NCI-H1105 (cell line): ENCODE measurements at places on chromosomes 2 and 18.

GRCh38 chr18:59885579-59886163, 14.1 kb upstream of the PMAIP1 start:
- no peak for DNase-seq

DNA sequence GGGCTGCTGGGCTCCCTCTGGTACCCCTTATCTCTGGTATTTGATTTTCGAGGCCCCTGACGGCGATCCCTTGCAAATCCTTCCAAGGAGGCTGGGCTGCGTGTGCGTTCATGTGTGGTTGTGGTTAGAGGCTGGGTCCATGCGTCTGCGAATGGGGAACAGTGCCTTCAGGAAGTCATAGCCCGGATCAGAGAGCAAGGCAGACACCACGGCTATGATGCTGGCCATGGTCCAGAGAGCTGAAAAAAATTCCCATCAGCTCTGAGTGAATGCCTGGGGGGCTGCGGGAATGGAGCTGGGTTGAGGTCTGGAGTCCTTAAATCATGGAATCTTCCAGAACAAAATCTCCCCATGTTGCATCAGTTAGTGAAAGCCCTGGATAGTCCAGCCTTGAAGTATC, 145.5 kb downstream of the ACKR3 start:
- DNase-seq: no peak

DNA sequence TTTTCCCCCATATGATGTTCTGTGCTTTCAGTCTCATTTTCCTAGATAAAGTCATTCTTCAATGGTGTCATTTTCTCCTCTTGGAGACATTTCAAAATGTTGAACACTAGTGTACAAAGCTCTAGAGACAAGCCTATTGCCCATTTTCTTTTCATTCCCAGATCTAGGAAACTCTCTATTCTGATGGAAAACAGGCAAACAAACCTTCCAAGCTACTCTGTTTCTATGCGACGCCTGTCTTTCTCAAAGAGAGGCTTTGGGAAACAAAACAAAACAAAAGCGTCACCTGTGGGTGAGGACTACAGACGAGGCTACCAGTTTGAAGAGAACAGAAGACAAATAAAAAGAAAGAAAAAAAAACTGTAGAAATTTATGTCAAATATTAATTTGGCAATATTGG, 311.0 kb downstream of the CBLN2 start:
- no peak for DNase-seq

DNA sequence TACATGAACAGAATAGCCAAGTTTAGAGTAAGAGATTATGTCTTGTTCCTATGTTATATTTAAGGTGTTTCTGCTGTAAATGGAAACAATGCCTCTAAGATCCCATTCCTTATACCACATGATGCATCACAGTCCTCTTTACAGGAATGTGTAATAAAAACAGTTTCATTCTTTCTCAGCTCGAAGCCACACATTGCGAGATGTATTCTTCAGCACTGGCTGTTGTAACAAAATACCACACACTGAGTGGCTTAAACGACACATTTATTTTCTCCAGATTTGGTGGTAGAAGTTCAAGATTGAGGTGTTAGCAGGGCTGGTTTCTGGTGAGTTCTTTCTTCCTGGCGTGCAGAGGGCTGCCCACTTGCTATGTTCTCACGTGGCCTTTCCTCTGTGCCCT, 246.2 kb downstream of the SOCS6 start:
- no peak for DNase-seq

DNA sequence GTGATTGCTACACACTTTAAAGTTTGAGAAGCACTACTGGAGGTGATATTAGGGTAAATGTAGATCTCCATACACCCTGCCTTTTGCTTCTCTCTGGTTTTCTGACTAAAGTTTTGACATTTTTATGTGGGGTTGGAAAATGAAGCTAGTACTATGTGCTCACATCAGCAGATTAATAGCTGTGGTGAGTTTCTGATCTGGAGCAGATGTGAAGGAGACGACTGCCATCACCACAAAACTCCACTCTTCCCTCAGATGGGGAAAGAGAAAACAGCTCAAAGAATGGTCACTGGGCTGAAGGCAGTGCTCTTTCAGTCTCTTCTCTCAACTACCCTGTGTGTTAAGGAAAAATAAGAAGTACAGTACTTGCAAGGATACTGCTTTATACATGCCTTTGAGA, 37.2 kb downstream of the PLEKHA3 start:
- DNase-seq: no peak

DNA sequence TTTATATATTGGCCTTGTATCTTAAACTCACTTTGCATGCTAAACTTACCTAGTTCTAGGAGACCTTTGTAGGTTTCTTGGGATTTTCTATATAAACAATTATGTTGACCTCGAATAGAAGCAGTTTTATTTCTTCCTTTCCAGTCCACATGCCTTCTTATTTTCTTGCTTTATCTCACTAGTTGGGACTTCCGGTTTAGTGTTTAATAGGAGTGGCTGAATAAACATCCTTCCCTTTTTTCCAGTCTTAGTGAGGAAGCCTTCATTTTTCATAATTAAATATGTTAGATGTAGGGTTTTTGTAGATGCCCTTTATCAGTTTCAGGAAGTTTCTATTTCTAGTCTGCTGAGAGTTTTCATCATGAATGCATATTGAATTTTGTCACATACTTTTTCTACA, 347.3 kb upstream of the HNRNPA3 start:
- no peak for DNase-seq

DNA sequence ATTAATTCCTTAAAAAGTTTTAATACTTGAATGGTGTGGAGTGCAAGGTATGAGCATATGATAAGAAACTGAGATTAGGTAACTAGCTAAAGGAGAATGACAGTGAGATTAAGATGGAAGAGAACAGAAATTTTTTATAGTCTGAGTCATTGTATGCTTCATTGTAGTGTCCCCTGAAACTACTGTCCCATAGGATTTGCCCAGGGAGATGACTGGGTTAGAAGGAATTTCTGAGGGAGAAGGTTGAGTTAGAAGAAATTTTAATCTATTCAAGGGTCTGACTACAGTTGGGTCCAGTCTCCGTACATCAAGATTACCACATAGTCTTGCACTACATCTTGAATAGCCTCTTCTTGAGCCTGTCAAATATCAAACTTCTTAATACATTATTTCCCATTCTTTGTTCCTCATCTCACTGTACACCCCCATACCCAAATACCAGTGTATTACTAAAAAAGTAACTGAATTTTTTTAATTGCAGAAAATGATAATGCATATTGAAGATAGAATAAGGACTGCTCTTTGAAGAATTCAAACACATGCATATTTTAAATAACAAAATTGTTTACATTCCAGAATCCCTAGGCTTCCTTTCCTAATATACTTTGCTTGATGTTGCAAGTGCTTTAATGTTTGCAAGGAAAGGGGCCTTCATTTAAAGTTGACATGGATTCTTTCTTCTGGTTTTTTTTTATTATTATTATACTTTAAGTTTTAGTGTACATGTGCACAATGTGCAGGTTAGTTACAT, 314.3 kb upstream of the COL3A1 start:
- no peak for DNase-seq

GRCh38 chr18:45637546-45638327, 22.5 kb downstream of the SLC14A2 start:
- no peak for DNase-seq

- no peak for DNase-seq
Observed at GRCh38 chr2:241279828-241280227, 35.6 kb downstream of the HDLBP start.

DNA sequence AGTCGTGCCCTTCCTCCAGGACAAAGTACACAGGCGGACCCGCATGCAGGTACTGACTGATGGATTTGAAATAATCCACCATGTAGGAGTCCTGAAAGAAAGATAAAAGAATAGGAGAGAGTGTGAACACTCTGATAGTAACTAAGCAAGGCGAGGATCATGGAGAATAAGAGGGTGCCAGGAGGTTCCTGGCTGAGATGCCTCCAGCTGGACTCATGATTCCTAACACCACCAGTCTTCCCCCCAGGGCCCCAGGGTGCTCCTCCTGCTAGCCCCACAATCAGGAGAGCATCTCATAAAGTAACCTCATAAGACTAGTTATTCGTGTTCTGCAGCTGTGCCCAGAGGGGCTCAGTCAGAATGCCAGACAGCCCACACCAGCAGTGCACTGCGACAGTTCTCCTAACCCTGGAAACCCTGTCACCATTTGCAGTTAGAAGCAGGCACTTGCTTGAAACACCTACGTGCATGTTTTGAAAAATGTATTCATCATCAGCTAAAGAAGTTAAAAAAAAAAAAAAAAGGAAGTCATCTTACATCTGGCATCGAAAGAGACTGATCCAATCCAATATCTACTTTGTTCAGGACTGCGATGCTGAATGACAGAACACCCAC, 36.7 kb downstream of the RMC1 start:
- no peak for DNase-seq

DNA sequence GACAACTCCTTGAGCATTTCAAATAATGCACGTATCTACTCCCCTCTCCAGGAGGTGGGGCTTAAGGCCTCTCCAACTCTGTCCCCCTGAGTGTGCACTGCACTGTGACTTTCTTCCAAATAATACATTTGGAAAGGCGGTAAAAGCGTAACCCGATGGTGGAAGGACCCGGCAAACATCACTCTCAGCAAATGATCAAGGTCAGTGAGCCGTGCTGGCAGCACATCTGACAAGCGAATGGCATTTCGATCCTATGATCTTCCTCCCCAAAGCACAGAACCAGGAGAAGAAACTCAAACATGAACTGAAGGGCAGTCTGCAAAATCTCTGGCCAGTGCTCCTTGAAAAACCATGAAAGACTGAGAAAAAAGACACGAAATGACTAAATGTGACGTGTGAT, 208.7 kb downstream of the TWIST2 start:
- no peak for DNase-seq

DNA sequence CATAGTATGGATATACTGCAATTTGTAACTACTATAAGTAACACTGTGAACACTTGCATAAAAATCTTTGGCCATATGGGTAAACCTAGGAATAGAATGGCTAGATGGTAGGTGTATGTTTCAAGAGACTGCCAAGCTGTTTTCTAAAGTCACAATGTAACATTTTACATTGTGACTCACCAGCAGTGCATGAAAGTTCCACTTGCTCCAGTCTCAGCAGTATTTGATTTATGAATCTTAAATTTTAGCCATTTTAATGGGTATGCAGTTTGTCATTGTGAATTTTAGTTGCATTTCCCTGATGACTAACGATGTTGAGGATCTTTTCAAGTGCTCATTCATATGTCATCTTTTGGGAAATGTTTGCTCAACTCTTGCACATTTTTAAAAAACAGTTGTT, 86.1 kb downstream of the FARSB start:
- no peak for DNase-seq

GRCh38 chr2:129880971-129881370, 98.5 kb upstream of the RAB6C start:
- no peak for DNase-seq

DNA sequence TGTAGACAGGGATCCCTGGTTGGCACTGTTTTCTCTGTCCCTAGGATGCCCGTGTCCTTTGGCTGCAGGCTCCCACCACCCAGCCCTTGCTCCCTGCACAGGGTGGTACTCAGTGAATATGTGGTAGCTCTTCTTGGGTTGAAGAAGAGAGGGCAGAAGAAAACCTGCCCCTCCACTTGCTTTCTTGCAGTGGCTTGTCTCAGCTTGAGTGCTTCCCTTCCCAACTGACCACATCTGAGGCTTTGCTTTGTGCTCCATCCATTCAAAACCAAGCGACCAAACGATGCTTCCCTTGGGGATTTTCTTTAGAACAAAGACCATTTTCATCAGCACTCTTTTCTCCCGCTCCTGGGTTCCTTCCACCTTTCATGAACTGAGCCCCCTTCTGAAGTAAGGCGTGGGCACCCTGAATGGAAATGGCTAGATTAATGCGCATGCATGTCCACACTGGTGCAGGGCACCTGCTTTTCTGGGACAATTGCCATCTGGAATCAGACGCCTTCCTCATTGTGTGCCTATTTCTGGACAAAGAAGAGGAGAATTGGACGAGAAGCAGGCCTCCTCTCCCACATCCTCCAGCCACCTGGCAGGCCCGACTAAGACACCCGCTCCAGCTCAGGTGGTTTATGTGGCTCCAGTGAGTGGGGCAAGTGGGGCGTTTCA, 59.1 kb downstream of the ARL4C start:
- peak; percentile 90 for DNase-seq

GRCh38 chr2:233354971-233355574, 779 bp downstream of the DGKD start:
- DNase-seq: peak; percentile 28

DNA sequence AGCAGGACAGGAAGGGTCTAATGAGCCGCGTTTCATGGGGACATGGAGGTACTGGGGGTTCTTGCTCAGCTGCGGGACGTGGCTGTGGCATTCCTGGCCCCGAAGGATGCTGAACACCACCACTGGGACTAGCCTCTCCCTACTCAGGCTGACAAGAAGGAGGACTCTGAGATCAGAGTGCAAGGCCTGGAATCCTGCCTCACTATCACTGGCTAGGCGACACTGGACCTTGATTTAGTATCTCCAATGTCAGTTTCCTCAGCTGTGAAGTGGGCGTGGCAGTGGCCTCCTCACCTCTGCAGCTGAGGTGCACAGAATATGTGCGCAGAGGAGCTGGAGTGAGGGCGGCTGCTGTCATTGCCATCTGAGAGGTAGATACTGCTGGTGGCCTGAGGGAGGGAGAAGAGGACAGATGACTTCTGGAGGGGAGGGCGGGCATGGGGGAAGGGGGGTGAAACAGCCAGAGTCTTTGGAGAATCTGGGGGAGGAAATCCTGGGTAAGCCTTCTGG, 157.8 kb upstream of the CAPN13 start:
- no peak for DNase-seq

GRCh38 chr18:46488471-46489213, 168.4 kb downstream of the LOXHD1 start:
- DNase-seq: no peak
